ENCODE measurements at places on chromosomes 3 and 15.

DNA sequence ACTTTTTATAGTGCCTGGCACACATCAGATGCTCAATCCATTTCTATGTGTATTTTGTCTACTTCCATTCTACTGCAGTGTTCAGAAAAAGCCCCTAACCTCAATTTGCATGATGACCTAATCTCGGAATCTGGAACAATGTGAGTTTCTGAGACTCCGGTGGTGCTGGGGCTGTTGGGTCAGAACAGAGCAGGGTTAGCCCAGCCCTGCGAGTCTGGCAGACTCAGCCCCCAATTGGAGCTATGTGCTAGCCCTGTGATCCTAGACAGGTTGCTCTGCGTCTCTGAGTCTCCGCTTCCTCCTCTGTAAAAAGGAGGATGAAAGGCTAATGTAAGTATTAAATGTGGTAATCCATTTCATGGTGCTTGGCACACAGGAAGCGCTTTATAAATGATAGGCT lies 95.0 kb upstream of the ICE2 start:
- DNase-seq = no peak

DNA sequence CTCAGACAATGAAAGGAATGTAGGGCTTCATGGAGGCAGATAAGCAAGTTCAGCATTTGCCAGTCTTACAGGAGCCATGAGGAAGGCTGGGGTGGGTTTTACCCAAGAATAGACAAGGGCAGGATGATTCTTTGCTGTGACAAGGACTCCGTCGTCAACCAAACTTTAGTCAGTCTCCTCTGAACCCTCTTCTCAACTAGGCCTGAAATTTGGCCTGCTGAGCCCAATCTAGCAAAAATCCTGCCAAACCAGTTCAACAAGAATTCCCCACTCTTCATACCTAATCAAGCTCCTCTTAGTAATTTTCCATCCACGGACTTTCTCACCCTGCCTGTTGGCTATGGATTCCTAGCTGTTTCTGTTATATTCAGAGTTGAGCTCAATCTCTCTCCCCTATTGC lies 280.5 kb downstream of the TBL1XR1 start:
- DNase-seq = no peak

DNA sequence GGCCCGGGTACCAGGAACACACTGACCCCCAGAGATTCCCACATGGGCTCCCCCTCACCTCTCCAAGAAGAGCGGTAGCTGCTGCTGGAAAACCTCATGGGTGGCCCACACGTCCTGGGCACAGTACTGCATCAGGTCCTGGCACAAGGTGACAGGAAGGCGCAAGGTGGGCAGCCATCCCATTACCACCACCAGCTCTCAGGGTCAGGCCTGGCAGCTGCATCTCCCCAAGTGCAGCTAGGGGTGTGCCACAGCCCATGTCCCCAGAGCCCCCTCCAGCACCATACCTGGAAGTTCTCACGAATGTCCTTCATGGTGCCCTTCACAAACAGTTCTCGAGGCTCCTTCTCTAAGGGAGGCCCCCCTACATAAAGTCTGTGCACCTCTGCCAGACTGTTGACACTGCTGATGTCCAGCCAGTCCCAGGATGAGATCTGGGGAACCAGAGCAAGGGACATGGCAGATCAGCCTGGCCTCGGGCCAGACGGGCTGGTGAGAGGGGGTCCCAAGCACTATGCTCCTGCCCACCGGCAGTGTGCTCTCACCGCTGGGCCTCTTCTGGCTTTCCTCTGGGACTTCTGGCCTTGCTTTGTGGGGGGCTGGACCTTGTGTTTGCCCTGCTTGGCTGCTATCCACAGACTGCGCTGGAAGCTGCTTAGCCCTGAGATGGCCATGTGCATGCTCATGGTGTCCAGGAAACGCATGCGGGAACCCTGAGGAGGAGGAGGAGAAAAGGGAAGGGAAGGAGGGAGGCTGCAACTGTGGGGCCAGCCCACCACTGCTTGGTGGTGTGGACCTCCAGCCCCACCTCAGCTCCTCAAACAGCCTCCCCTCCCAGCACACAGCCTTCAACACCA lies 6.0 kb downstream of the POLG start:
- DNase-seq = no peak

- DNase-seq = no peak
Measured at GRCh38 chr15:85974348-85974705, 105.3 kb upstream of the AGBL1 start.

DNA sequence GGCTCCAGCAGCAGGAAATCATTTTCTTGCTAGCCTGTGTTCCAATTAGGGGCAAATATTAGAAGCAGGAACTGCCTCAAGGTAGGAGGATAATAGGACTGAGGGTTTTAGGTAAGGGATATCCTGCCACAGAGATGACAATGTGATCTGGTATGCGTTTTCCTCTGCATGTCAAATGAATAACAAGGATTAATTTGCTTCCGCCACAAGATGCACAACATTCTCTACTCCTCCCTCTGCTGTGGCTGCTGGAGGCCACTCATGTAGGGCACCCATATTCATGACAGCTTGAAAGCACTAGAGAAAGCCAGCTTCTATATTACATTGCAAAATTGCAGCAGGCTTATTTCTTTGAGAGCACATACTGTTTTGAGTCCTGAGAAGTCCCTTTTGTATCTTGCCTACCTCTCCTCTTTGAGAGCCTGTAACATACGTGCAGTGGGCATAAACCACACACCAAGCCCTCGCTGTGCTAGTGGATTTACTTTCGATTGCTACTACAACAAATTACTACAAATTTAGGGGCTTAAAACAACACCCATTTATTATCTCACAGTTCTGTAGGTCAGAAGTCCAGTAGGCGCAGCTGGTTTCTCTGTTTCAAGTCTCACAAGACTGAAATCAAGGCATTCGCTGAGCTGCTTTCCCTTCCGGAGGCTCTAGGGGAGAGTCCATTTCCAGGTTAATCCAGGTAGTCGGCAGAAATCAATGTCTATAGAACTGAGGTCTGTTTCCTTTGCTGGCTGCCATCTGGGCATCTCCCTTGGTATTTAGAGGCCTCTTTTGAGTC lies 5.9 kb upstream of the CD47 start:
- no peak for DNase-seq

GRCh38 chr3:113158171-113158570 lies 53.2 kb upstream of the BOC start:
- no peak for DNase-seq

GRCh38 chr3:179956416-179956830 lies 80.3 kb downstream of the PEX5L start:
- no peak for DNase-seq

DNA sequence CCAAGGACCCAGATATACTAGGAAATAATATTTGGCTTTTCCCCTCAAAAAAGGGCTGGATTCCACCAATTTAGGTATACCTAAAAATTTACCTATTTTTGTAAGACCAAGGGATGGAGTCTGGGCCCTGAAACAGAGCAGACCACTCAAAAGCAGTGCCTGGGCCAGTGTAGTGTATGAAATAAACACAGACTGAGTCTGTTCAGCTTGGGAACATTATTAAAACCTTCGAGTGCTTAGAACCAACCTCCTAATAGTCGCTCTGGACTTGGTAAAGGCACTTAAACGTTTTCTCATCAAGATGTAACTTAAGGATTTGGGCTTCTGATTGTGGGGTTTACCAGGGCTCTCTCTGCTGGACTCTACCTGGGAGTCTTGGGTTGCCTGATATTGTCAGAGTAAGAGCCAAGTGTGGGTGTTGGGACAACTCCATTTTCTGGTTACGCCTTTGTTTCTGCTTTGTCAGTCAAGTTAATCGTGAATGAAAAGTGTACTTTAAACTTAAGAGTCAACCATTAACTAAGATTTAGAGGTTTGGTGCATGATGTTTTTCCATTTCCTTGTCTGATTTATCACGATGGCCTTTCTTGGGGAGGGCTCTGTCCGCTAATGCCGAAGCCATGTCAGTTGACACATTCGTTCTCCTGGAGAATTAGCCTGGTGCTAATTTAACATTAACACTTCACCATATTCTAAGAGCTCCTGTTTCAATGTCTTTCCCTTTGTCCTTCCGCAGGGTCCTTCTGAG lies 221.0 kb upstream of the TPM1 start:
- DNase-seq = no peak

DNA sequence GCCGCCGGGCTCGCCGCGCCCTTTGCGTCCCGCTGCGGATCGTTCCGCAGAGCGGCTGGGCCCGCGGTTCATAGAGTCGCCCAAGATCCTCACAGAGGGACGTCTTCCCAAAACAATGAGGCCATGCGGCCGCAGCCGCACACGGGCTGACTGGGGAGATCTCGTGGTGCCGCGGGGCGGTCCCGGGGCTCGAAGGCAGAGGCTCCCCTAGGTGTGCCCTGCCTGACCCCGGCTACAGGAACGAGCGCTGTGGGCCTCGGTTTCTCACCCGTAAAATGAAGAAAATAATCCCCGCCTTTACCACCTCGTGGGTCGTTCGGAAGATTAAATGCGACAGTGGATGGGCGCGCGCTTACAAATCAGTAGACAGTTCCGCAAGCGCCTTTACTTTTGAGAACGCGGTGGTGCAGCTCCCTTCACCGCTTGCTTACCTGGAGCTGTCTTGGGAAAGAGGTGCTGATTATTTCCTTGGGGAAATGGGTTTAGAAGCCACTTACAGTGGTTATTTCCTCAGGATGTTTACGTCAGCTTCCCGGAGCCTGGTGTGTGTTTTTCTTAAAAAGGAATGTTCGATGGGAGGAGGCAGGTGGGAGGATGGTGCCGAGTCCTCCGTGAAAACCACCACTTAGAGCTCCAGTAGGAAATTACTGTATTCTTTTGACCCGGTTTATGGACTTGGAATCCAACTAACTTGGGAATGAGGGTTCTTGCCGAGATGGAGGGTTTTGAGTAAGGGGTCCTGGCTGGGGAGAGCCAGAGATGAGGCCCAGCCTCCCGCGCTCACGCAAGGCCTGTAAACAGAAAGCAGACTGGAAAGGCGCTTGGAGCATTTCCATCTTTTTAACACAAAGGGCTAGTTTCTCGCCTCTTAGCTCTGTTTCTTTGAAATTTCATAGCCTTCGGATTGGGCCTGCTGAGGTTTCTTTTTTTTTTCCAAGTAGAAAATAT lies 1.9 kb upstream of the MEX3B start:
- no peak for DNase-seq

DNA sequence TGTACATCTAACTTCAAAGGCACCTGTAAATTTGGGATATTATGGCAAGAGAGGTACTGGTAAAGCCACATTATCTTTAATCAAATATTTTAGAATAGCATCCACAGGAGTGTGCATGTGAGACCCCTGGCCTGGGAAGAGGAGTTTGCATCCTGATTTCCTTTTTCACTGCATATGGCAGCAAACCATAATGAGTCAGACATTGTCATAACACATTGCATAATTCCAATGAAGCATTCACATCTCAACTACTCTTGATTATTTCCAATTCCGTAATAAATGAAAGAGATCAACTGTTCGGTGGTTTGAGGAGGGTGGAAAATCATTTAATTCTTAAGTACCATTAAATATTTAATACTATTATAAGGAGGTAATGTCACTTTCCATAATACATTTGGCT lies 215.0 kb downstream of the MECOM start:
- no peak for DNase-seq

DNA sequence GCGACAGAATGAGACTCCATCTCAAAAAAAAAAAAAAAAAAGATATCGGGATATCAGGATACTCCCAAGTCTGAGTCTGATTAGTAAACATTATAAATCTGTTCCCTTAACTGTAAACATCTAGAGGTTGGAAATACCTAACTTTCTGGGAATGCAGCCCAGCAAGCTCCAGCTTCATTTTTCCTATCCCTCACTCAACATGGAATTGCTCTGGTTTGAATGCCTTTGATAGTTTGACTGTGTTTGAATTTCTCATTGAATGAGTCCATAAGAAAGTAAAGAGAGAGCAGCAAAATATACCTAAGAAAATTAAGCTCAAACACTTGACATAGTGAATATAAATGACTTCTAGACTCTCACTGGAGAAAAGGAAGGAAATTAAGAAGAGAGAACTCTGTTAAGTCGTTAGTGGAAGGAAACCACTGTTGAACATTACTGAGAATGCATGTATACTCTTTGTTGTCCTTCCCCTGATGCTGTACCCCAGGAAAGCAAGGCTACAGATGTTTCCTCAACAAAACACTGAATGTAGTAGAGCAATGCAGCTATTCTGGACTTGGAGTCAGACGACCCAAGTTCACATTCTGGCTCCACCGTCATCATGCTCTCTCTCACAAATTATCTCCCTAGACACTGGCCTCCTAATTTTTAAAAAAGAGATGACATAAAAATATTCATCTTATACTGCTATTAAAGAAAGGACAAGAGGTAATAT lies 62.4 kb downstream of the CD200 start:
- DNase-seq = no peak

DNA sequence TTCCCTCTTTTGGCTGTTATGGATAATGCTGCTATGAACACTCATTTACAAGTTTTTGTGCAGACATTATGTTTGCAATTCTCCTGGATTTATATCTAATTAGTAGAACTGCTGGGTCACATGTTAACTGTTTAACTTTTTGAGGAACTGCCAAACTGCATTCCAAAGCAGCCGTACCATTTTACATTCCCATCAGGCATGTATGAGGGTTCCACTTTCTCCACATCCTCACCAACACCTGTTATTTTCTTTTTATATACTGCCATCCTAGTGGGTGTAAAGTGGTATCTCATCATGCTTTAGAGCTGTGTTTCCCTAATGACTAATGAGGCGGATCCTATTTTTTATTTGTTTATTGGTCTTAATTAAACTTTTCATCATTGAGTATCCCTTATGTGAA lies 9.2 kb downstream of the KPNA4 start:
- no peak for DNase-seq
